GM12865 (cell line): ENCODE measurements at places on chromosomes 12 and 14.

DNA sequence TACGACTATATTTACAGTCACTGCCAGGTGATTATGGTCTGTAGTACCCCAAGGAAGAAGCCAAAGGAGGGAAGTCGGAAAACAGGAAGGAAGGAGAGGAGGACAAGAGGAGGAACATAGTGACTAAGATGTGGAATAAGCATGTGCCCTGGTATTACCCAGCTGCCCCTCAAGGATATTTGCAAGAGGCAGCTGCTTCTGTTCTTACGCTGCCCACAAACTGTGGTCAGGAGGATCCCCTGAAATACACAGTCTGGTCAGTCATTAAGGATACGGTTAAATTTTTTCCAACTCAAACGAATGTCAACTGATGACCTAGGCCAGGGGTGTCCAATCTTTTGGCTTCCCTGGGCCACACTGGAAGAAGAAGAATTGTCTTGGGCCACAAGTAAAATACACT lies 126.5 kb downstream of the CMAS start:
- no peak for DNase-seq

GRCh38 chr12:4540170-4540569 lies 1.5 kb downstream of the RAD51AP1 start:
- peak; percentile 14 for DNase-seq

GRCh38 chr12:112676507-112676906 lies 115.0 kb upstream of the RPH3A start:
- no peak for DNase-seq

DNA sequence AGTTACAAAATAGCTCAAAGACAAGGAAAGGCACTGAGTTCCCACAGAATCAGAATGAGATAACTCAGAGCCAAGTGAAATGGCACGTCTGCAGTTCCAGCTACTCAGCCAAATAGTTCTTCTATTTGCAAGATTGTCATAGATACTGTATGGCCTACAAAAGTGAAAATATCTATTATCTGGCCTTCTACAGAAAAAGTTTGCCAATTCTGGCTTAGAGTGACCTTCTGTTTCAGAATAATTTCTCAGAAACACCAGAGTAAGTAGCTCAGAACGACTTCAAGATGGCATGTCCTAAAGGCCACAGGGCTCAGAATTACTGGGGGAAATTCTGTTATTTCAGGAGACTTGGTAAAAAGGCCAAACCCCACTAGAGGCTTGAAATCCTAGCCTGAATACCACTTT lies 10.7 kb upstream of the RTRAF start:
- DNase-seq: no peak

DNA sequence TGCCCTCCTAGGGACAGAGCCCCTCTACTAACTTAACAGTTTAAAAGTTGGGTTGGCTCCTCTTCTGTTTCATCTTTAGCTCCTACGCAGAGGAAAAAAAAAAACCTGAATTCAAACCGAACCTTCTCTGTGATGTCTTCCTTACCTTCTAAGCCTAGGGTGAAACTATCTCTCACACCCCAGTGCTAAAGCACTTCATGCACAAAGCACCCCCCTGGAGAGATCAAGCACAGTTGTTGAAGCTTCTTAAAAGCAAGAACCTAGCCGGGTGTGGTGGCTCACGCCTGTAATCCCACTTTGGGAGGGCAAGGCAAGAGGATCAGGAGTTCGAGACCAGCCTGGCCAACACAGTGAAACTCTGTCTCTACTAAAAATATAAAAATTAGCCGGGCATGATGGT lies 37.6 kb downstream of the CORO1C start:
- no peak for DNase-seq

DNA sequence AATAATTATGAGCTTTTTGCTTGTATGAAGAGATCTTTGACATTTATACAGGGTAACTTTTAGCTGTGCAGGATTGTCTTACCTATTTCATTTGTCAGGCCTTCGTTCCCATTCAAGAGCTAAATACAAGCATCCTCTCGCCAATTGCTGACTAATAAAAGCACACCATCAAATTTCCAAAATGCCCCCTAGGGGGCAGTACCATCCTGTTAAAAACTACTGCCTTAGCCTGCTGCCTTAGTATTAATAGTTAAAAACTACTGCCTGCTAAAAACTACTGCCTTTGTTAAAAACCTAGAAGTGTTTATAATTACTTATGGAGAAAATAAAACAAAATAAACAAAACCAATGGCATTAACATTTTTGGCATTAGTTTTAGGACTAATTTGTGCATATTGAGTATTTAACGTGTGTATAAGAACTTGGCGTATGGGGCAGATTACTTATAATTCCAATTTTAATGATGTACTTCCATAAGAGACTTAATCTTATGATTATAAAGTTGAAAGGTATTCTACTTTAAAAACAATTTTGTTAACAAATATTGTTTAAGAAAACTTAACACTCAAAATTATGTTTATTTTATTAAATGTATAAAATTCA lies 3.0 kb upstream of the IFI27L2 start:
- peak; percentile 73 for DNase-seq

DNA sequence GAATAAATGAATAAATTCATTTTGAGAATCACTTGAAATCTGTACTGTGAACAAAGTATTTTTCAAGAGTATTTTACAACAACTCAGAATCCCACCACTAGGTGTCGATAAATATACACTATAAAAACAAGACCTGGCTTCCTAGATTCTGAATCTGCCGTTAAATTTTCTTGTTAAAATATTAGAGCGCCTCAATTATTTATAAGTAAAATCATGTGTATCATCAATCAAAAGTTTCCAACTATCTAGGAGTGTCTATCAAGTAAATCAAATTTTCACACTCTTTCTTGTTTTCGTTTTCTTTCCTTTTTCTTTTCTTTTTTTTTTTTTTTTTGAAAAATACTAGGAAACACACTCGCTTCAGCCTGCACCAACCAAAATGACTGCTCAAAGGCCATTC lies 179.2 kb upstream of the DCN start:
- peak; percentile 57 for DNase-seq

DNA sequence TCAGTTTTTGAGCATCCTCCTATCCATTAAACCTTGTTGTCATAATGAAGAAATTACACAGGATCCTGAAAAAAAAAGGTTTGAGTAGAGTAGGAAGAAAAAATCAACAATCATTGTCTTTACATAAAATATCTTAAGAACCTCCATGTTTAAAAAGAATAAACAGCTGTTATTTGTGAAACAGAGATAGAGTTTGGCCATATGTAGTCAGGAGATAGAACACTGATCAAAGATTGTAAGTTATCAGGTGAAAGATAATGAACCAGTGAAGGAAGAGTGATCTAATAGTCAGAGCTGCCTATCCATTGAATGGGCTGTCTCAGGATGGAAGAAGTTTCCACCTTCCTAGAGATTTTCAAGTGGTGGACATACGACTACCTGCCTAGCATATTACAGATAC lies 397.1 kb downstream of the SOX5 start:
- no peak for DNase-seq

GRCh38 chr12:10241727-10242126 lies 29.1 kb downstream of the GABARAPL1 start:
- DNase-seq: no peak

GRCh38 chr12:111401167-111401605 lies 4.5 kb upstream of the SH2B3 start:
- DNase-seq: no peak

DNA sequence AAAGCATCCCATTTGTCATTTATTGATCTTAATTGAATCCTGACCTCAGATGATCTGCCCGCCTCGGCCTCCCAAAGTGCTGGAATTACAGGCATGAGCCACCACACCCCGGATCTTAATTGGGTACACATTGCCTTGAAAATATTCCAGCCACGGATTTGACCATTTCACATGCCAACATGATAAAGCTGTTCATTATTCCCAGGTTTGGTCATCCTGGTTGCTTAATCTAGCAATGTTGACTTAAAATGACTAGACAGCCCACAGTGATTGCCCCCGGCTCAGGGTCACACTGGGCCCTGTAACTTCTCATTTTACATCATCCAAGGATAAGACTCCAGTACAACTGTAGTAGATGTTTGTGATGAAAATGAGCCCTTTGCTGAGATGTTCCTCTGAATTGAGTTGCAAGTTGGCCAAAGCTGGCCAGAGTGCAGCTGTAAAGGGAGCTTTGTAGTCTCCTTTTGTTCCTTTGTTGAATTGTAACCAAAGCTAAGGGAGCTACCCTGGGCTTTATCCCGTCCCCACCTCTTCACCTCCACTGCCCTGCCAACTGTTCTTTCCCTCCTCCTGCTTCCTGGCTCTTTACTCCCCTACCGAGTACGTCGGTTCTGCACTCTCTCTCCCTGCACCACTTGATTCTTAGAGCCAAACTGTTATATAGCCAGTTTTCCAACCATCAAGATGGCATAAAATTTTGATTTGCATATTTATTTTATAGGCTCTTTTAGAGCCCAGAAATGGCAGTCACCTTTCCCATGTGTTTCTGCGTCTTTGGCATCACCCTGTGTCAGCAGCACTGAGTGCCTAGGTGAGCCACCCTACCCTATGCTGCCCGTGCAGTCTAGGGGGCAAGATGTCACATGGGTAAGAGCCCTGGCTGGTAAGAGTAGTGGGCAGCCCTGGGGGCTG lies 141.3 kb upstream of the HIF1A start:
- DNase-seq: no peak

DNA sequence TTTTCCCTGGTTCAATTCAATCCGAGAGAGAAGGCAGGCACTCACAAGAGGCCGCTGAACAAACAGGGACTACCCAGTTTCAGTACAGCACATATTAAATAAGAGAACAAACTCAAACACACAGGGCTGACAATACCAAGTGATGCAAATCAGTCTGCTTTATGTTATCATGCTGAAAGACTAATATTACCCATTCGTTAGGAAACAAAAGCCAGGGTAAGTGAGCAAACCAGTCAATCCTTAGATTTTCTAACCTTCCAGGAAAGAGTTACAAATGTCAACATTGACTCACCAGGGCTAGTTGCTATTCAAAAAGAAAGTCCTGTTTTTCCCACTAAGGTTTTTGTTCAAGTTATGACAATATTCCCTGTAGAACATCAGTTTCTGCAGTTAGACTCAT lies 246.2 kb downstream of the C12orf42 start:
- DNase-seq: no peak

DNA sequence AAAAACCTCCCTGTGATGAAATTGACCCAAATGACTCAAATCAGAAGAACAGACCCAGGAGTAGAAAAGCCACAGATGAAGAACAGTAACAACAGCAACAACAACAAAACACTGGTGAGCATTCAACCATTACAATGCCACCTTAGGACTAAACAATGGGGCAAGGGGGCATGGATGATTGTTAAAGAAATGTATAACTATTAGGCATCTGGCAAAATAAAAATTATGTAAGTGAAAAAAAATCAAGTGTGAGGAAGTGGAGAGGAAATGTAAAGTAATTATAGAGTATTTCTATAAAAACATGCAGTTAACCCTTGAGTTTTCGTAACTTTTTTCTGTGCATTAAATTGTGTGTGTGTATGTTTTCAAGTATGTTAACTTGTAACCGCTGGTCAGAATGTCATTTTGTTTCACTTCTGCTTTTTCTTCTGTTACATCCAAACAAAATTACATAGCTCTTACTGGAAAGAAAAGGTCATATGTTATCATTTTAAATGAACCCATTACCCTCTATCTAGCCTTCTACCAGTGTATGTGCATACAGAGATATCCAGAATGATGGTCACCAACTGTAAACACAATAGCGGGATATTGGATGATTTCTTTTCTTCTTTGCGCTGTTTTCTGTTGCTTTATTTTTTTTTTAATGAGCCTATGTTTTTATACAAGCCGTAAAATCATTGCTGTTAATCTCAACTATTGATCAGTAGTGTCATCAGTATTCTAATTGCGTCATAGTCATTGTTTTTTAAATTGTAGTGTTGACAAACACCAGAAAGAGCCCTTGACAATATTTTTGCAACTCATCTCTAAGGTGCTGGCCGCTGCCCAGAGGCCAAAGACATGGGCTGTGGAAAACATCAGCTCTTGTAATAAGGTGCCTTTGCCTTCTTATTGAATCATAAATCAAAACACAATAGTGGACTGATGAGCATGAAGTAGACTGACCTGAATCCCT lies 170.6 kb downstream of the CRADD start:
- peak; percentile 90 for DNase-seq

DNA sequence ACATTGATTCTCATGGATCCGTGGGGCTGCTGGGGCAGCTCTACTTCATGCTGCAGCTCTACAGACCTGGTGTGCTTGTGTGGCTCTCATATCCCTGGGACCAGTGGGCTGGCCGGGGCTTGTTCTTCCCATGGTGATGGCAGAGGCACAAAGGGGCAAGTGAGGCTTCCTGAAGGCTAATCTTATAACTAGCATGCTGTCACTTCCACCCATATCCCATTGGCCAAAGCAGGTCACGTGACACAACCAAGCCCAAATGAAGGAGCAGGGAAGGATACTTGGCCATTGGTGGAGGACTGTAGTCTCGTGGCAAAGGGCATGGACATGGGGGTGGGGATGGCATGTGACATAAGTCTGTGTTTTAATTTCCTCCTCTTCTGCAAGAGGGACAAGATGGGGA lies 9.9 kb downstream of the PLBD2 start:
- no peak for DNase-seq

DNA sequence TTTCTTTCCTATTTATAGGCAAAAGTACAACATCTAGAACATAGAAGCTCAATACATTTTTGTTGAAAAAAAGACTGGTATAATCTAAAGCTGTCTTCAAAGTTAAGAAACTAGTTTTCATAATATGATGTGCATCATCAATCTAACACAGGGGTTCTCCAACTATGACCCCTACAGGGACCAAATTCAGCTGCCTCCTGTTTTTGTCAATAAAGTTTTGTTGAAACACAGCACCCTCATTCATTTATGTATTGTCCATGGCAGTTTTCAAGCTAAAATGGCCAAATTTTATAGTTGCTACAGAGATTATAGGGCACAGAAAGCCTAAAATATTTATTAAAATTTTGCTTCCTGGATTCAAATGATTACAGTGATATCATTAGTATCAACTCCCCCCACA lies 452.9 kb downstream of the CCER1 start:
- DNase-seq: no peak

GRCh38 chr12:108700833-108701541 lies 30.3 kb downstream of the CORO1C start:
- DNase-seq: no peak

- no peak for DNase-seq
Observed at GRCh38 chr12:42255866-42256261, 17.8 kb upstream of the YAF2 start.

DNA sequence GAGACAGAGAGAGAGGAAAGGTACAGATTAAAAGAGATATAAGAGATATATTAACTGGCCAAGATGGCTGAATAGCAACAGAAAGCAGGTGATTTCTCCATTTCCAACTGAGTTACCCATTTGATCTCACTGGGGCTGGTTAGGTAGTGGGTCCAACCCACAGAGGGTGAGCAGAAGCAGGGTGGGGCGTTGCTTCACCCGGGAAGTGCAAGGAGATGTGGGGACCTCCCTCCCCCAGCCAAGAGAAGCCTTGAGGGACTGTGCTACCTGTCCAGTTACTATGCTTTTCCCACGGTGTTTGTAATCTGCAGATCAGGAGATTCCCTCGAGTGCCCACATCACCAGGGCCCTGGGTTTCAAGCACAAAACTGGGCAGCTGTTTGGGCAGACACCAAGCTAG lies 131.2 kb downstream of the AKAP6 start:
- no peak for DNase-seq

- no peak for DNase-seq
Observed at GRCh38 chr14:51448831-51449670, 202.7 kb upstream of the FRMD6 start.
